Activated CD4-positive, alpha-beta T cell treated with anti-CD3 and anti-CD28 coated beads for 48 hours (primary cell): ENCODE measurements at places on chromosomes 7 and 10.

DNA sequence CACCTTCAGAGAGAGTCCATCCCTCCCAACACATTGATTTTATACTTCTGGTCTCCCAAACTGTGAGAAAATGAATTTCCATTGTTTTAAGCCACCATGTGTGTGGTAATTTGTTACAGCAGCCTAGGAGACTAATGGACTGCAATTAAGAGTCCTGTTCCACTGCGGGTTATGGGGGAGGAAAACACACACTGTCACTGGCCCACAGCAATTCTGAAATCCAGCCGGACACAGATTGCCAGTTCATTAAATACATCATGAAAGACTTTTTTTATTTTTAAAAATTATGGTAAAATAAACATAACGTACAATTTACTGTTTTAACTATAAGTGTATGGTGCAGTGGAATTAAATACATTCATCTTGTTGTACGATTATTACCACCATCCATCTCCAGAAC lies 193.4 kb upstream of the GRB10 start:
- no peak for DNase-seq

DNA sequence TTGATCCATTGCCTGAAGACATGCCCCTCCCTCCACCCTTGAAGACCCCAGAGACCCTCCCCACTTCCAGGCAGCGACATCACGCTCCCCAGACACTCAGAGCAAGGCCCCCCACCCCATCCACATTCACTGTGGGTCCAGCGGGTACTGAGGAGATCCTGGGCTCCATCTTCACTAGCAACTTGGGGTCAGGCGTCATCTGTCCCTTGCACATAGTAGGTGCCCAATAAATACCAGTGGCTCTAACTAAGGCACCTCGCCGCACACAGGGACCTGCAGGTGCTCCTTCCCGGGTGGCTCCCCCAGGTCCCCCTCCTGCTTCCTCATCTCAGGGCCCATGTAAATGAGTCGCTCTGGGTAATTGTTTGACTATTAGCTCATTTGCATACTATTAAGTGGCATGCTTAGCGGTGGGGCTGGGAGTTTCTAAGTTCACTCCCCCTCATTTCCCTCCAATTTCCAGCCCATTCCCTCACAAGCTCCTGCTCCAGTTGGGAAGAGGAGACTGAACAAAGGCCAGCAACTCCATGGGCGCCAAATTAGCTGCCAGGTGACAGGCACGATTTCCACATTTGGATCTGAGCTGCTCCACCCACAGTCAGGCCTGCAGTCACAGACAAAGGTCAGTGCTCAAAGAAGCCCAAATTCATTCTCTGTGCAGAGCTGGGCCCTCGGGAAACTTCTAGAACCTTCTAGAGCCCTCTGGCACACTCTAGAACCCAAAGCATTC lies 29.7 kb downstream of the EBF3 start:
- no peak for DNase-seq

GRCh38 chr7:73789051-73789450 lies 19.0 kb upstream of the CLDN3 start:
- DNase-seq, result no peak

GRCh38 chr7:30828591-30828990 lies 57.4 kb downstream of the MINDY4 start:
- no peak for DNase-seq

GRCh38 chr7:121774563-121774962 lies 98.4 kb upstream of the PTPRZ1 start:
- DNase-seq, result no peak

- DNase-seq, result no peak
Measured at GRCh38 chr7:35995334-35995733, 157.7 kb upstream of the EEPD1 start.

DNA sequence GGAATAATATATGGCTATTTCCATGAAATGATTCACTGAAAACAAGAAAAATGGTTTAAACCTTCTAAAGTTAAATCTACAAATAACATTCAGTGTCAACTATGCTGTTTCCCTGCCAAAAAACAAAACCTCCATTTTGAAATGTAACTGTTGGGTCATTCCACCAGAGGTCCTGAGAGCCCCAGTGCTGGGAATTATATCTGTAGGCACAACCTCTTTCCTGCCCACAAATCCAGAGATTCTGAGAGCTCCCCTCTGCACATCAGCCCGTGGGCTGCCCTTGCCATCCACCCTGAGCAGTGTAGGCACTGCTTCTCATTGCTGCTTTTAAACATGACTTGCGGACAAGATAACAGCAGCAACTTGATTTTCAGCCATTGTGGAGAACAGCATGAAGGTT lies 198.6 kb downstream of the TMEM178B start:
- DNase-seq, result no peak

DNA sequence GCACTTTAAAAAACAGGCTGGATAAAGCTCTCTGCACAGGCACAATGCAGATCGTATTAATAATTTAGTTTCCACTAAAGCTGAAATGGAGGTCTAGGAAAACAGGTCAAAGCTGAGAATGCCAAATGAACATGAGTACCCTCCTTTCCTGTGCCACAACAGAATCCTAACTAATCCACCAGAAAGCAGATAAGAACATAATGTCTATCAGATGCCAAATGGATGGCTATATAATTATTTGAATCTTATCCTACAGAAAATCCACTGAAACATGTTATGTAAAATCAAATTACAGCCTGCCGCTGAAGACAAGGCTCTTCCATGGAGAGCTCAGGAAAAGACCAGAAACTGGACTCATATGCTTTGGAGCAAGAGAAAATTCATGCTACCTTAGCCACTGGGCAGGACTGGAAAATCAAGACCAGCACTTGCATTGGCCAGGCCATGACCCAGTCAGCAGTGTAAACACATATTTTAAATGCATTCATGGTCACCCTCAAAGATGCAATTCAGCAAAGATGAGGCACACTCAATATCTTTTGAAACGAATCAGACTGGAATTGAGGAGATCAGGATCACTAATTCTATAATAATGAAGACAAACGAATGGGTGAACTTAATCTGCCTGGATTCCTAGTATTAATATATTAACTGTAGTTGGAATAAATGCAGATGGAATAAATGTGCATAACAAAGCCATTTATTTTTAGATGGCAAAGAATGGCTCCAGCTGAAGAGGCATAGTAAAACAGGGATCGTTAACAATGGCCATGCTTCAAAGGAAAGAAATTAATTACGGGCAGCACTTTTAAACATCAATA lies 13.2 kb downstream of the ANK3 start:
- no peak for DNase-seq

DNA sequence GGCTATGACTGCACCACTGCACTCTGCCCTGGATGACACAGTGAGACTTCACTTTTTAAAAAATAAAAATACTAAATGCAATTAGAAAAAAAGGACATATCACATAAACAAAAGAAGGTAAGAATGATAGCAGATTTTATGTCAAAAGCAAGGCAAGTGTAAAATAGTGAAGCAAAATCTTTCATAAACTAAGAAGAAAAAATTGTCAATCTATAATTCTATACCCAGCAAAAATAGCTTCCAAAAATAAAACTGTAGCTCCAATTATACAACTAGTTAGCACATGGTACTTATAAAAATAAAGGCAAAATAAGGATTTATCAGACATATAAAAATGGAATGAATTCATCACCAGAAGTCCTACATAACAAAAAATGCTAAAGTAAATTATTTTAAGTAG lies 85.4 kb upstream of the SVIL start:
- no peak for DNase-seq

GRCh38 chr10:129769381-129770116 lies 194.5 kb downstream of the EBF3 start:
- DNase-seq, result no peak

GRCh38 chr10:30829901-30830300 lies 200.3 kb upstream of the LYZL2 start:
- no peak for DNase-seq

GRCh38 chr7:156845379-156846101 lies 47.4 kb downstream of the LMBR1 start:
- DNase-seq, result no peak

DNA sequence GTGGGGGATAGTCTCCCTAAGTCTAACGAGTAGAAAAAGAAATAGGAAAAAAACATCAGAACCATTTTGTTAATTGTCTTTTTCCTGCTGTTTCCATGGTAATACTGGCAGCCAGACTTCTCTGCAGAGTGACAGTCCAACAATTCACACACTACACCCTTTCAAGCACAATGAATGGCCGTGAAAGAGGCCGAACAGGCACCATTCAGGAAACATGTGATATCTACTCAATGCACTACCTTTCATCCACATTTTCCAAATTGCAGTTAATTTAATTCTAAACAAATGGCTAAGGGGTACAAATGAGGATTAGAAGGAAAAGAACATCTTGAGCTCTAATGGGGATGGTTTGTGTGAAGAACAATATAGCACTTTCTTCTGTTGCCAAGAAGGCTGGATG lies 358.5 kb upstream of the ANKRD30A start:
- DNase-seq, result no peak

DNA sequence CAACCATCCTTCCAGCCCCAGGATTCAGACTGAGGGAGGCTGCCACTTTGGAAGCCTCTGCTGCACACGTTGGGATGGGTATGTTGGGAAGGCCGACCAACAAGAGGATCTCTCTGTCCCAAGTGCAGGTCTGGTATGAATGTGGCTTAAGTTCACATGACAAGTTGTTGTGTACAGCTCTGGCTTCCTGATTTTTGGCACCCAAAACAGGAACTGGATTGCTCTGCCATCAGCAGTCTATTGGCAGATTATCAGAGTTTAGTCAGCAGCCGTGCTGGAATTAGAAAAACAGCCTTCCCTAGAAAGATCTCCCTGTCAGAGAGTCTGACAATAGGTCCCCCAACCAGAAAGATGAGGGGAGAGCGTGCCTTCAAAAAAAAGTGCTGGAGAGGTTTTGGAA lies 66.9 kb downstream of the GOLGA7B start:
- no peak for DNase-seq

DNA sequence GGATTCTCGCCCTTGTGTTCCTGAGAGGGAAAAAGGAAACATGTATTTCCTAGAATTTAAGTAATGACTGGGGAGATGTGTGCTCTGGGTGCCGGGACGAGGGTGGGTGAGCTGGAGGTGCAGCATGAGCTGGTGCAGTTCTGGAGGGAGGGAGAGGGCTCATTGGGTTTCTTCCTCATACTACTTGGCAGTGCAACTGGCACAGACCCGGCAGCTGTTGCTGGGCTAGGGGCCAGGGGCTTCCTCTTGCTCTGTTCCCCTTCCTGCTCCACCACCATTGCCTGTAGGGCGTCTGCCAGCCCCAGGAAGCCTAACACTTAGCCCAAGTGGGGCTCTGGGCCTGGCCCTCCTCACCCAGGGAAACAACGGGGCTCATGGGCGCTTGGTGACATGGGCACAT lies 5.9 kb downstream of the RET start:
- no peak for DNase-seq

GRCh38 chr7:148898845-148899484 lies 14.9 kb upstream of the EZH2 start:
- DNase-seq, result no peak

GRCh38 chr7:106545275-106545674 lies 115.7 kb downstream of the CCDC71L start:
- no peak for DNase-seq

DNA sequence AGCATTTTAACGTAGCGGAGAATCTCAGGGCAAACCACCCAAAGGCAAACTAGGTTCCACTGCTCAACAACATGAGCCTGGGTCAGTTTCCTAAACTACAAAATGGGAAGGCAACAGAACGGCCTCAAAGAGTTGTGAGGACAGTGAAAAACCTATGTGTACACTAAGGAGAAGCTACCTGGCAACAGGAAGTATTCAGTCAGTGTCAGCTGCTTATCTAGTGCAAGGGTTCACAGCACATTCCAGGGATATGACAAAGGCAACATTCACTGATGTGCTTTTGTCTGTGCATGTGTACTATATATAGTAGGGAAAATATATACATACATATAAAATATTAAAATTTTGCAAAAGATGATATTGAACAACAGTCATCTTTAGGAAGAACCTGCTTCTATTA lies 17.2 kb downstream of the NUDCD3 start:
- DNase-seq, result no peak

- DNase-seq, result no peak
Measured at GRCh38 chr7:129494041-129494440, 8.3 kb upstream of the SMKR1 start.

GRCh38 chr7:117731455-117731854 lies 141.8 kb downstream of the CTTNBP2 start:
- DNase-seq, result peak; percentile 36

- DNase-seq, result no peak
Measured at GRCh38 chr7:135714534-135715009, 13.4 kb downstream of the SLC13A4 start.

- DNase-seq, result no peak
Measured at GRCh38 chr7:104980841-104981671, 32.9 kb upstream of the KMT2E start.

- peak; percentile 83 for DNase-seq
Measured at GRCh38 chr10:121974535-121975294, at the start of gene NSMCE4A. Gene NSMCE4A (minus strand): TSS chr10:121975217. CDS start chr10:121975165, 52 bp downstream.

- DNase-seq, result peak; percentile 70
Measured at GRCh38 chr10:6543431-6544005, 36.6 kb downstream of the PRKCQ start.

GRCh38 chr7:50983850-50984249 lies 201.2 kb upstream of the GRB10 start:
- DNase-seq, result no peak

GRCh38 chr7:113113912-113114311 lies 4.4 kb downstream of the SMIM30 start:
- DNase-seq, result no peak
